Caco-2 (cell line): ENCODE measurements at places on chromosomes 2 and 18. TPM values are rescaled to one million over a fixed set of nuclear protein-coding genes. Genes with fewer than 3 reads are reported as not detected.

DNA sequence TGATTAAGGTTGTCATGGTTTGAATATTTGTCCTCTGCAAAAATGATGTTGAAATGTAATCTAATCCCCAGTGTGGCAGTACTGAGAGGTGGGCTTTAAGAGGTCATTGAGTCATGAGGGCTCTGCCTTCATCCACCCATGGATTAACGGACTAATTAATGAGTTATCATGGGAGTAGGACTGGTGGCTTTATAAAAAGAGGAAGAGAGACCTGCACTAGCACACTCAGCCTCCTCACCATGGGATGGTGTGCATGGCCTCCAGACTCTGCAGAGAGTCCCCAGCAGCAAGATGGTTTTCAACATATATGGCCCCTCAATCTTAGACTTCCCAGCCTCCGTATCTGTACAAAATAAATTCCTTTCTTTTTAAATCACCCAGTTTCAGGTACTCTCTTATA is 41.0 kb downstream of the DTNB start:
- no peak for DNase-seq

- DNase-seq: no peak
Measured at GRCh38 chr2:16559278-16560067, 106.2 kb downstream of the CYRIA start.

Gene FIGN
- not detected in 2 replicates for total RNA-seq

Gene OXER1
- total RNA-seq: 10.9 and 11.0 TPM in 2 replicates

GRCh38 chr2:240792629-240793312 is 27.2 kb downstream of the KIF1A start:
- DNase-seq: no peak

DNA sequence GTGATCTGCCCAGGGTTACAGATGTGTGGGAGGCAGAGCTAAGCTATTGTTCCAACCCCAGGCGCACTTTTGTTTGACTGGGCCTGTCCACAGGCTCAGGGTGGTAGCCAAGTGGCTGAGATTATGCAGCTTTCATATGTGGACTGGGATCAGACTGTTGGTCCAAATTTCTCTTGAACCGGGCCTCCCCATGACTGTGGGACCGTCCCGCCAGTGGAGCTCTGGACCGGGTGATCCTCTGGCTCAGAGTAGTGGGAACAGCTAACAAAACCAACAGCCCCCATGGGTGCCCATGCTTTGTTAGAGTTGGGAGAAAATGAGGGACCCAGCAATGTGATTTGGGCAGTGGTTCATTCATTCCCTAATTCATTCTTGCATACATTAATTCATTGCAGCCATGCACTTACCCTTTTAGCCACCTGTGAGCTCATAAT is 86.8 kb upstream of the HS6ST1 start:
- DNase-seq: no peak

DNA sequence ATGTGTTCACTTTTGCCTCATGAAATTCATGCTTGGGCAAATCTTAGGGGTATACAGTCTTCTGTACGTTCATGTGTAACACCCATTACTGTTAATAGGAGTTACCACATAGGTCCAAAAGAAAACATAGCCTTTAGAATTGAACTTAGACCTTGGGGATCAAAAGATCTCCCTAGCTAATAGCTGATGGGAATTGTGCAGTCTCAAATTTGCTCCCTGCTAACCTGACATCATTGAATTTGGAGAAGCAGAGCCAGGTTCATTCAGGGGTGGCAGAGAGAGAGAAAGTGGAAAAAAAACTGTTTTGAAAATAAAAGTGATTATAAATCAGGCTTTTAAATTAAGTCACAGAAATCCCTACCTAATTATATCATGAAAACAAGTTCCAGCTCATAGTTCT is 28.0 kb upstream of the PPP3R1 start:
- no peak for DNase-seq

Gene GAREM1
- 0.50 and 0.51 TPM in 2 replicates for total RNA-seq

DNA sequence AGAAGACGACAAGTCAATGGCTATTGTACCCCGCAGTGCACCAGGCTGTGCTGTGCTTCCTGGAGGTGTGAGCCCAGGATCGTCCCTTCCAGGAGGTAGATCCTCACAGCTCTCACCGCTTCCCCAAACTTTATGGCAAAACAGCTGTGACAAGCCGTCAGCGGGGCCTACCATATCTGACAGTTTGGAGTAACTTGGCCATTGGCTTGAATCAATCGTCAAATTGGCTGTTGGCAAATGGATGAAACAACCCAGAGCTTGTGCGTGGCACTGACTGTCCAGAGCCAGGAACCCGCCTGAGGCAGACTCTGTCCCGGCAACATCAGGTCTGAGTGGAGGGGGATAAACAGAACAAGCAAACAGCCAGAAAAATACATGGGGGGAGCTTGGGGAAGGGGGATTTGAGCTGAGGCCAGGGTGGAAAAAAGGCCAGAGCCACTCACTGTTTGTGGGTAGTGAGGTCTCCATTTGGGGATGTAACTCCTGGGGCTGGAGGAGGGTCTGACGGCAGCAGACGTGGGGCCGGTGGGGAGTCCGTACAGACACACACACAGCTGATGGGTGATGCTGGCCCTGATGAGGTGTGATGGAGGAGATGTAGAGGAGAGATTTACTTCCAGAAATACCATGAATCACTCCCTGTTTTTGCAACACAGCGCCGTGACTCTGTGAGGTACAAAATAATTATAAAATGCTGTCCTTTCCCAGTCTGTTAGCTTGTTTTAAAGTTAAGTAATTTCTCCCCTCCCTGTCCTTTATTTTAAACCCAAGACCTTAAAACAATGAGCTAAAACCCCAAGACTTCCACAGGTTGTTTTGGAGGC is 174.8 kb downstream of the TWIST2 start:
- DNase-seq: no peak

Gene FOXI3
- 0.14 TPM in 1 of 2 replicates, not detected in the other for total RNA-seq

Gene GNLY
- not detected in 2 replicates for total RNA-seq

- DNase-seq: no peak
Measured at GRCh38 chr2:85330839-85331636, 3.2 kb upstream of the TGOLN2 start.

Gene CHRNG
- total RNA-seq: not detected in 2 replicates

Gene MSTN
- total RNA-seq: not detected in 2 replicates

DNA sequence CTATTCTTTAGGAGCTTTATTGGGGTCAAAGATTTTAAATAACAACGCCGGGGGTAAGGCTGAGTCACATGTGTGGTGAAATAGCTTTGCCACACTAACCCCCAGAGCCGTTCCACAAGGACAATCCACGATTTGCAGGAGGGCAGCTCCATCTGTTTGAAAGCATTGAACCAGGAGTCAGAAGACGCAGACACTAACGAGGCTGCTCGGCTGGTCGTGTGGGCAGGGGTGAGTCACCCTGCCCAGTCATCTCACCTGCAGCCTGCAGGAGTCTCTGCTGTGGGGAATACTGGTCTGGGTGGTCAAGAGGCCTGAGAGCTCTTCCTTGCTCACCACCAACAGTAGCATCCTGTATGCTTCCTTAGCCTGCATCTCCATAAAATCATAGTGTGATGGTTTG is 149.2 kb upstream of the NCK2 start:
- DNase-seq: no peak

GRCh38 chr2:109243526-109244303 is 114.7 kb downstream of the SH3RF3 start:
- DNase-seq: no peak

Gene GYPC
- total RNA-seq: not detected in 2 replicates

DNA sequence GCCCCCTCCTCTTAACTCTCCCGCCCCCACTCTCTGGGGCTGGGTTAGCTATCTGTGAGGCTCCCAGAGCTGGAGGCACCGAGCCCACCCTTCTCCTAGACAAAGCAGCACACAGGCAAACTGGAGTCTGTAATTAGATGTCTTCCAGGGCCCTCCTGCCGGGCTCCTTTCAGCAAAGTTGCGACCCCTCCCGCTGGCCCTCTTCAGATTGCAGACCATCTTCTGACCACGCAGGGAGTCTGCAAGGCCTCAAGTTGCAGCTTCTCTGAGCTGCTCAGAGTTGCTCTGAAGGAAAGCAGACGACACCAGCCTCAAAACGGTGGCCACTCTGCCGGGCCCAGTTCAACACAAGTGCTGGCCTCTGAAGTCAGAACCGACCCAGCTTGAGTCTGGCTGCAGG is 228.4 kb upstream of the COPS8 start:
- no peak for DNase-seq

DNA sequence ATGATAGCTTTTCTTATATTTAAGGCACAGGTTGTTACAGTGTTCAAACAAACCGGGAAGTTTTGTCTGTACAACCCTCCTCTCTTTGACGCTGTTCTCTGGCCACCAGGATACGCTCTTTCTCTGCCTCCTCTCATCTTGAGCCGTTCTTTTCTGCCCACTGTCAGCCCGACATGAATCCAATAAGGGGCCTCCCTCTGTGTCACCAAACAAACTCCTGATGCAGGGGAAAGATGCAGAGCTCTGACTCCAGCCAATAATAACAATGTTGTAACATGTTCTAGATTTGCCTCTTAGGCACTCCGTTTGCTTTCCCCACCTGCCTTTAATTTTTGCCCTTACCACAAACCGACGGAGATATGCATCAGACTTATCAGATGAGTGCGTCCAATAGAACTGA is 449.3 kb downstream of the SLC4A3 start:
- no peak for DNase-seq

Gene LIPG
- total RNA-seq: 86.7 and 87.5 TPM in 2 replicates

Gene TUBA3E
- total RNA-seq: 0.57 TPM in 1 of 2 replicates, not detected in the other

Gene REG1A
- total RNA-seq: 0.73 TPM in 1 of 2 replicates, not detected in the other

GRCh38 chr2:150228936-150229335 is 258.5 kb downstream of the RND3 start:
- no peak for DNase-seq

GRCh38 chr18:37422116-37422515 is 143.5 kb downstream of the CELF4 start:
- DNase-seq: no peak

Gene PLGLB2
- 0.77 and 1.1 TPM in 2 replicates for total RNA-seq

GRCh38 chr18:61756244-61756643 is 136.6 kb downstream of the RNF152 start:
- no peak for DNase-seq

GRCh38 chr2:209334188-209335017 is 89.4 kb upstream of the MAP2 start:
- peak; percentile 39 for DNase-seq

DNA sequence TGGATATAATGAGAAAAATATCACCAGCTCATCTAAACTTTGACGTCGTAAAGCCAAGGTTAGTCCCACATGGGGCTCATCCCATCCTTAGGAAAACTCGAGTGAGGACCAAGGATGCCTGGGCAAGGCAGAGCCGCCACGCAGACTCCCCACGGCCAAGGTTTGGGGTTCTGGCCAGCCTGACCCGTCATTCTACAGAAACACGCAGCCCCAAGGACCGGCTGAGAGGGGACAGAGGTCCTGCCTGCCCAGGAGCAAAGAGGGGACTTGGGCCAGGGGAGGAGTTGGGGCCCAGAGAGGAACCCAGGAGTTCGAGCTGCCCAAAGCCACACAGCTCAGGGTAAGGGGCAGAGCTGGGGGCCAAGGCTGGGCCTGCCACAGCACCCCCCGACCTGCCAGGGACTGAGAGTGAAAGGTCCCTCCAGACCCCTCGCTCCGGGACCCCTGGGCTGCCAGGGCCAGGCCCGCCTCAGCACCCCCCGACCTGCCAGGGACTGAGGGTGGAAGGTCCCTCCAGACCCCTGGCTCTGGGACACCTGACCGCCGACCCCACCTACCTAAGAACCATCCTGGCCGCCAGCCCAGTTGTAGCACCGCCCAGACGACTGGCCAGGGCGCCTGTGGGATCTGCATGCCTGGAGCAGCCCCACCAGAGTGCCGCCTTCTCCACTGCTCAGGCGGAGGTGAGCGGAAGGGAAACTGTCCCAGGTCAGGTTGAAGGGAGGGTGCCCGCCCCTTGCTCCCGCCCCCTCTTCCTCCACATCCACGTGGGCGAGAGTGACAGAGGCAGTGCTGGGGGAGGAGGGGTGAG is at the start of gene PDCD1:
Gene PDCD1, minus strand, starts transcription at position 689 of the 811 bp plus-strand sequence. Its CDS starts 56 bp downstream, at position 633.
- DNase-seq: no peak

Gene CFAP221
- total RNA-seq: 0.60 TPM in 1 of 2 replicates, not detected in the other

GRCh38 chr2:15745907-15746702 is 154.4 kb downstream of the DDX1 start:
- no peak for DNase-seq

GRCh38 chr2:156803967-156804366 is 367.8 kb downstream of the GPD2 start:
- DNase-seq: no peak

GRCh38 chr18:27062802-27063201 is 122.3 kb downstream of the CHST9 start:
- DNase-seq: no peak

- DNase-seq: peak; percentile 34
Measured at GRCh38 chr2:101307950-101308431, 510 bp downstream of the RNF149 start.

DNA sequence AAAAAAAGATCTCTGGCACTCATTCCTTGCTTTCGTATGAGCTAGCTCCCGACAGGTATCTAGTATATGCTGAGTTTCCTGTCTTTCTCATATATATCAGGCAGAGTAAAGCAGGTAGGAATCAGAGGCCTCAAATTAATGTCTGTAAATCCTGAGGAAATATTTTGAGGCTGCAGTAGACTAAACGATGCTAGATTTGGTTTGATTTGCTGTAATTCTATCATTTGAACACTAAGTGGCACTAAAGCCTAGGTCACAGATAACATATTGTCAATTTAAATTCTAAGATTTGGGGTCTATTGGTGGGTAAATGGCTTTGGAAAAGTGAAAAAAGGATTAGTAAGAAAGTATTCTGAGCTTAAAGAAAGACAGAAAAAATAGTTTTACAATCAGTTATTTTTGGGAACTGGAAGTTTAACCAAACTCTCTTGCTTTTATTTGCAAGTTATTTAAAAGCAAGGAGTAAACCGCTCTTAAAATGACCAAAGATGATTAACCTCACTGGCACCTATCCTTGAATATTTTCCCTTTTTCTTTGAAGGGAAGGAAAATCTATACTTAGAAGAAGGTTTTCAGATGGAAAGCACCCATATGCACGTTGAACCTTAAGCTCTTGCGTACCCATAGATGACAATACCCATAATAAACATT is 37.6 kb upstream of the SLC4A10 start:
- DNase-seq: no peak

DNA sequence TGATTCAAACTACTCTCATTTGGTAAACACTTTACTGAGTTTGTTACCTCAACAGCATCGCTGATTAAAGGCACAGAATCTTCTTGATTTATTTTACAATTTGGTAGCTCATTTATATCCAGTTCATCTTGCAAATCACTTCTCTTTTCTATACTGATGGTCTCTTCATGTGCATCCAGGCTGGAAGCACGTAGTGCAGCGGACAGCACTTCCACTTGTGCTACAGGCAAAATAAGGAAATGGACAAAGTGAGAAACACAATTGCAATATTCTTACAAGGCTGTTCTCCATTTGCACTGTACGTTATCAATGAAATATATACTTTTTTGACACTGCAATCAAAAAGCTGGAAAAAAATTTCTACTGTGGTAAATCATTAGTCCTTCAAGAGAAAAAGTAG is 51.0 kb downstream of the PPP4R1 start:
- DNase-seq: no peak
